HCEC 1CT (cell line): ENCODE measurements at places on chromosomes 2 and 18.

GRCh38 chr2:16382451-16382850, 283.2 kb downstream of the CYRIA start:
- no peak for DNase-seq

DNA sequence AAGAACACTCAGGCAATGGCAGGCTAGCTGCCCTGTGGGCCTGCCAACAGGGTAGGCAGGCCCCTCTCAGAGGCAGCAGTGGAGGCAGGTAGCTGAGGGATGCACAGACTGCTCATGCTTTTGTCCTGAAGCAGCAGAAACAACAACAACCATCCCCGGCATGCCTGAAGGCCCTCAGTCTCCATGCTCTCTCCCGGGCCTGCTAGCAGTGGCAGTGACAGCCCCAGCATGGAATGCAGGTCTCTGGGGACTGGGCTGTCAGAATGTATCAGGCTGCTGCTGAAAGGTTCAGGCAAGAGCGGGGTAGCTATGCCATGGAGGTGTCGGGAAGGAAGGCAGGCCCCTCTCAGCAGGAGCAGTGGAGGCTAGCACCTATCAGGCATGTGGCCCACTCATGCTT, 209.8 kb downstream of the KCNJ3 start:
- no peak for DNase-seq

DNA sequence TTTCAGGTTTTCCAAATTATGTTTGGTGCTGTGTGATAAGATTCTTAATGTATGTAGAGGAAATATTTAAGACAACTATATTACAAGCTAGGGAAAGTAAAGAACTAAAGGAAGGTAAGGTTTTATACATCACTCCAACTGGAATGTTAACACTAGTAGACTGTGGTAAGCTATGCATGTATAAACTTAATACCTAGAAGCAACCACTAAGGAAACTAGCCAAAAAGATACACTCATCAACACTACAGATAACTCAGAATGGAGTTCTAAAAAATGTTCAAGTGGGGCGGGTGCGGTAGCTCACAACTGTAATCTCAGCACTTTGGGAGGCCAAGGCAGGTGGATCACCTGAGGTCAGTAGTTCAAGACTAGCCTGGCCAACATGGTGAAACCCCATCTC, 37.8 kb upstream of the MALL start:
- DNase-seq = no peak

DNA sequence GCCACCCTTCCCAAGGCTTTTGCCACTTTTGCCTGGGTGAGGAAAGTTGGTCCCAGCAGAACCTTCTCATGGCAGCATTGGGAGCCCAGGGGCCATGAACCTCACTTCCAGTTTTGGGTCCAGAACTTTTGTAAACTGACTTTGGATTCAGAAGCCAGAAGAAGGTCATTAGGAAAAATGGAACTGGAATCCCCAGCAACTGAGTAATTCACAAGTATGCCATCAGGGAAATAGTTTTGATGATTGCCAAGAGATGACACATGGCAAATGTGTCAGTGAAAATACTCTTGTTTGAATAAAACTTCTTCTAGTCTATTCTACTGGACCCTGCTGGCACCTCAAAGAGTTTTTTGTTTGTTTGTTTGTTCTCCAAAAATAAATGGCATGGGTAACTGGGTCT, 203.7 kb downstream of the SETBP1 start:
- DNase-seq = no peak

DNA sequence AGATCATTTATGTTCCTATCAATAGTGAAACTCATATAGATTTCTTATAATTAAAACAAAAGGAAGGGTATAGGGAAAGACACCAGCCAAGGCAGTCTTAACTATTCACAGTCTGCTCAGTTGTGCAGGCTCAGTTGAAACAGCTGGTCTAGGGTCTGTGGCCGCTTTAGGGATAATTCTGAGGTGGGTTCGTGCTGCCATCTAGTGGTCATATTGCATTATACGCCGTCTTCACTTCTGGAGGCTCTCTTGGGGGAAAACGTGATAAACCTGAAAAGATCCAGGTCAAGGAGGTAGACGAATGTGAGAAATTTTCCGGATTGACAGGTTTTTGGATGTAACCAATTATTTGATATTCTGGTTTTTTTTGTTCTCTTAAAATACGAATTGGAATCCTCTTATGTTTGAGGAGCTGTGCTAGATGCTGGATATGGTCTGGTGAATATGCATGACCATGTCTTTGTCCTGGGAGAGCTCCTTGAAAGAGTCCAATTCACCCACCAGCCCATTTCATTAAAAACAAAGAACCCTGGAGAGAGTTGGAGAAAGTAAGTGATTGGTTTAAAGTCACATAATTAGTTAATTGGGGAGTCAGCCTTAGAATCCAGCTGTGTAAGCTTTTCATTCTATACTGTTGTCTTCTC, 492.4 kb downstream of the PLCL1 start:
- DNase-seq = peak; percentile 41

GRCh38 chr2:217667512-217667911, 335.3 kb downstream of the TNS1 start:
- DNase-seq = no peak
